ENCODE measurements at places on chromosomes 3 and 15.
A peak's percentile ranks its signal among the peaks of the same experiment; 100 is the strongest.

DNA sequence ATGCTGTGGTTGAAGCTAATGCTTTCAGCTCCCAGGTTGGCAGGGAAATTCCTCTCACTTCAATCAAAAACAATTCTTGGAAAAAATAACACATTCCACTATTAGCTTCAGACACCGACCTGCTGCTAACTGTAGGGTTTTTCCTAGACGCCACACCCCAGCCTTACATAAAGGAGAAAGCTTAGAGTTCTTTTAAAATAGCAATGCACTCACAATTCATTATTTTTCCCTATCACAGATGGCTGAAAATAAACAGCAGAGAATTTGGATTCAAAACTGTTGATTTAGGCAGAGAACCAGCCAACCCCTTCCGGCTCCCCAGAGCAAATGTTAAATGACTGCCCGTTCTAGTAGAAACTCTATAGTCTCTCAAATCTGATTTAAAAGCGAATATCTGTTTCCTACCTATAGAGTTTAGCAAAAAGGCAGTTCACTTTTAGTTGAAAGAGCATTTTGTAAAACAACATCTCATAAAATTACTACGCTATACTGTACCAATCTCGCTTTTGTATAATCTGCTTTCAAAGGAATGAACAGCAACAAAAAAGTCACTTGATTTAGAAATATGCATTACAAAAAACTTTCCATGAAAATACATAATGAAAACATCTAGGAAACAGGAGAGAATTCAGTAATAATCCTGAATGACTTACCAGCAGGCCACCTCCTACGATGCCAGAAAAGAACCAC, 586 bp downstream of the TM4SF1 start:
- peak; percentile 35 for DNase-seq

- DNase-seq: no peak
Measured at GRCh38 chr15:37061996-37062395, 38.4 kb downstream of the MEIS2 start.

DNA sequence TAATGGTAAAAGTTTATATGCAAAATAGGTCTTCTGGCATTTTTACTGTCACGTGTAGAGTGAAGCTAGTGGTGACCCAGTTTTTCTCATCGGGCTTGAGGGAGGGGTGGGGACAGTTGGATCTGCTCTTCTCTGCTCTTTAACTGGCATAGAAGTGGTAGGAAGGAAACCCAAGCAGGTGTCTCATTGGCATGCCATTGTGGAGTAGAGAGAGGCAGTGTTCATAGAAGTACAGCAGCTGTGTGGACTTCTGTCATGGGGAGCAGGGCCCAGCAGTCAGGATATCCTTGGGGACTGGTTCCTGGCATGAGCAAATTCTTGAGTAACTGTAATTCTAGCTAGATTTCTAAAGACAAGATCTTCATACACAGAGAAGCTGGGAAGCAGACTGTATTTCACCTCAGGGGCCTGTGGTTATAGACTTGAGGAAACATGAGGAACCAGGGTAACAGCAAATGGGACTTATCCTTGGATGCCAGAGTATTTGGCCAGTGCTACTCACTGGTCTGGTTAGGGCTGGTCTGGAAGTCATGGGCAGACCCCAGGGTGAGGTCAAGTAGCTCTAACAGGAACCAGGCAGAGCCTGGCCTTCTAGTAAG, 42.9 kb downstream of the CDIN1 start:
- DNase-seq: no peak

GRCh38 chr3:148335612-148336011, 362.1 kb upstream of the AGTR1 start:
- DNase-seq: no peak

DNA sequence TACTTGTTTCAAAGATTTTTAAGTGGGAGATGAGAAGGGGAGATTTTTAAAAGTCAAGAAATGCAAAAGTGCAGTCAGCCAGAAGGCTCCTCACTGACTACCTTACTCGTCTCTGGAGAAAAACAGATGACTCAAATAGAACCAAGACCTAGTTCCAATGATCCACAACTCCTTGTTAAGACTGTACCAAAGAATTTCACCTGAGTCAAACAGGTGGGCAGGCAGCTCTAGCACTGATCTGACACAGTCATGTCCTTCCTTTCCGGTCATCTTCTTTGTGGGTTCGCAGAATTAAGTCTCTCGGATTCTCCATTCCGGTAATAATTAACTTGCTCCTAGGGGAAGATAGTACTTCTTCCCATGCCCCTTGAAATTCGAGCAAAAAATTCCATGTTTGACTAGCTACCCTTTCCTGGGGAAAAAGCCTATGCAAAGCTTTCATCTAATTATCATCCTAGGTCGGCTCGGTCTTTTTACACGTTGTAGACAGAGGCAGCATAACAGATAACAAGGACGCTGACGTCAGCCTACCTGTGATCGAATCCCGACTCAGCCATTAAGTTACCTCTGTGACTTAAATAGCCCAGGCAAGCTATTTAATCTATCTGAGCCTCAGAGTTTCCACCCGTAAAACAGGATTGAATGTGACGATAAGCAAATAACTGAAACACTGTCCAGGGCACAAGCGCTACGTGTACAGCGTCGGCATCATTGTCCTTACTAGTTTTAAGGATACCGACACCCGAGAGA, 758 bp downstream of the SELENOK start:
- DNase-seq: peak; percentile 50

DNA sequence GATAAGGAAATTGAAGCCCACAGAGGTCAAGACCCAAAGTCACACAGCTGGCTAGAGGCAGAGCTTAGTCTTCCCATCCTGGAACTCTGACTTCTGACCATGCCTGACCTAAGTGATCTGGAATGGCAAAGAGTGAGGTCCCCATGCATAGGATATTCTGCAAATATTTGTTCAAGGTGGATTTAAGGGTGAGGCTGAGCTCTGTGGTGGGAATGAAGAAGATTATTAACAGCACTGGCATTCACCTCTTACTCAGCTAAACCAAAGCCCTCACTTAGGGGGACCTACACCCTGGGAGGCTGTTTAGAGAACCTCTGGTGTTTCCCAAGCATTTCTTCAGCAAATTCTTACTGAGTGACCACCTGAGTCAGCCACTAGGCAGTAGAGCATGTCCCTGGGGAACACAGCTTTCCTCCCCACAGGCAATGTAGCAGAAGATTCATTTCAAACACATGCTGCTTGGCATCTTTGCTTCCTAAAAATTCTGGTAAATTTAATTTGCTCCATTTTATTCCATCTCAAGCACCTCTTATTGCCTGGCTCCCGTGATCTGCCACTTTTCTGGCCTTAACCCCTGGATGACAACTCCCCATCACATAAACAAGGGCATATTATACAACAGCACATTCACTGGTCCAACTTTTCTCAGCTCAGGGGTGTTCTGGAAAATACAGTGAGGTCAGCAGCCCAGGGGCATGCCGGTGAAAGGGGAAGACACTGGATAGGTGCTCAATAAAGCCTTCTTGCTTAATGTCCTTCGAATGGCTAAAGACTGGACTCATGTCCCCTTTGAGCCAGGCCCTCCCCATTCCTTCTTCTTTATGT, 176.0 kb downstream of the ABHD5 start:
- no peak for DNase-seq

DNA sequence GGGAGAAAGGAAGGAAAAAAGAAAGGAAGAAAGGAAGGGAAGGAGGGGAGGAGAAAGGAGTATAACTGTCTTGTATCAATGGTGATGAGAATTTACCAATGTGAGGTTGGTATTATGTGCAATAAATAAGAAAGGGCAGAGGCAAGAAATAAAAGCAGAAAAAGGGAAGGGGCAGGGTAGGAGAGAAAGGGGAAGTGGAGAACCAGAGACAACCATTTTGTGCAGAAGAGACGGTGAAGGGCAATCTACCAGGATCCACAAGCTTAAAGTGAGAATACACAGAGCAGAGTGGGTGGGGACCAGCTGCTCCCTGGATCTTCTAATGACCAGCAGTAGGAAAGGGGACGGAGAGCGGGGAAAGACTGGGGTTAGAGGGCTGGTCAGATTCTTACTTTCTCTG, 106.9 kb upstream of the SLCO2A1 start:
- no peak for DNase-seq

GRCh38 chr3:17823816-17824215, 81.4 kb upstream of the TBC1D5 start:
- DNase-seq: no peak

DNA sequence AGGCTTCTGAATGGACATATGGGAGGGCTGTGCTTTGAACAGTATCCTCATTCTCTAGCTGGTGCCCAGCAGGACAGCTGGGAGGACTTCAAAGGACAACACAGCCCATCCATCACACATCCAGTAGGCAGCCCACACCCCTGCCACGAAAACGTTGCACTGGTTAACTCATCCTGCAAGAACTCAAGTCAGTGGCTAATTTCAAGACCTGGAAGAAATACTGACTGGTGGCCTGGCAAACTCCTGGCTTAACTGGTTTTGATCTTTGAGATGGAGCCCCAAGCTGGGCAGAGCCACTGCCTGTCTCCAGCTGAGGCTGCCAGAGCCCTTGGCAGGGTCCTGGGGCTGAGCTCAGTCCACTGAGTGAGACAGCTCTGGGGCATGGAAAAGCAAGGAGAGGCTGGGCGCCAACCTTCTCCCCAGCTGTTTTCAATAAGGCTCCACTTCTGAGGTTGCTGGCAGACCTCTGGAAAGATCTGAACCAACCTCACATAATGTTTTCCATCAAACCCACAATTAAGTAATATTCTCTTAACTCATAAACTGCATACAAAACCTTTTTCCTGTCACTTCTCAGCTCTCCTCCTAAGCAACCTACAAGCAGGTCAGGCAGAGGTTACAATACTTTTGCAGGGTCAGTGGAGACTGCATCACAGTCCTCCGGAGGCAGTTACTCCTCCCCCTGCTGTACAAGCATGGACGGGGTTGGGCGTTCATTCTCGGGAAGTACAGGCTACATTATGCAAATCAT, 110.3 kb downstream of the MYLK start:
- no peak for DNase-seq

GRCh38 chr3:150062492-150062891, 91.8 kb upstream of the PFN2 start:
- DNase-seq: no peak

DNA sequence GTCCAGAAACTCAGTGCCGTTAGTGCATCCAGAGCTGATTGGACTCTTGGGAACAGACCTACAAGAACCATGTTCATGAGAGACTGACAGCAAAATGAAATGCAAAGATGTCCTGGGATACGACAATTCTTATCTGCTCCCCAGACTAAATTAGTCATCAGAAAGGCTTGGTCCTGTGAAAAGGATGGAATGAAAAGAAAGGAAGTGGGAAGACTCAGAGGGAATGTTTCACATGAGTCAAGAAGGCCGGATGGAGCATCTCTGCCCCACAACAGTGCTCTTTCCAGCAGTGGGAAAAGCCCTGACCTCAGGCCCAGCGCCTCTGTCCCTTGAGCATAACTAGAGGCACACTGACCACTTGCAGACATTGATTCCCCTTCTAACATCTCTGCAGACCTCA, 39.3 kb upstream of the UACA start:
- no peak for DNase-seq

- peak; percentile 23 for DNase-seq
Measured at GRCh38 chr15:90716317-90716975, 700 bp upstream of the BLM start.

DNA sequence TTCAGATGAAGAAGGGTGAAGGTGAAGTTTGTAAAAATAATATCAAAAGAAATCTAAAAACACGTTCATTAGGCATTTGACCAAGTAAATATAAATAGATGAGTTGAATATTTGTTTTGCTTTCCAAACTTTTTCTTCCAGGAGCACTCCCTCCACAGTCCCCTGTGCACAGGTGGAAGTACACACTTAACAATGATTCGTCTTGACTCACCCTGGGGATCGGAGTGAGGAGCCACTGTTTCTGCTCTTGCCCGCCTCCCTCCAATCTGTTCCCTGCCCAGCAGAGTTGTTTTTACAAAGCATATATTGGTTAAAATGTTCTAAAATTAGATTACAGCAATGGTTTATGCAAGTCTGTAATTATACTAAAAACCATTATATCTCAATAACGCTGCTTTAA, 175.1 kb downstream of the PTPRG start:
- no peak for DNase-seq

DNA sequence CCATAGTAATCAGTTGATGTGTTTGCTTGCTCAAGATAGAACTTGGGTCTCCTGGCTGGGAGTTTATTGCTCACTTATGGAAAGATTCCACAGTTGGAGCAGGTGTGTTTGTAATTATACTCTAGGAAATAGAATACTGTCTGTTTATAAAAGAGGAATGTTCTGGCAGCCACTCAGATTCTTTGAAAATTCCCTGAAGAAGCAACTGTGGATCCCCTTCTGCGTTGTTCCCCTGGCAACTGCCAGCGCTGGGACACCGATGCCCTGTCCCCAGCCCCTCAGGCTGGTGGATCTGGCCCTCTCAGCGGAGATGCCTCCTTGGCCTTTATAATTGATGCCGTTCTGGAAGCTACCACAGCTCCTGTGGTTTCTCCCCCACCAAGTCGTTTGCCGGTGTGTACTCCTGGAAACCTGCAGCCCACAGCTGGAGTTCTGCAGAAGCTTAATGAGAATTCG, 225.9 kb downstream of the ITPR1 start:
- DNase-seq: no peak

- no peak for DNase-seq
Measured at GRCh38 chr15:24954783-24955530, at the start of the genes SNRPN and SNURF. Gene SNRPN (plus strand): TSS chr15:24954987. CDS start chr15:24974454, 19,467 bp downstream. Gene SNURF (plus strand): TSS chr15:24954987. CDS start chr15:24955049, 62 bp downstream.

- DNase-seq: no peak
Measured at GRCh38 chr15:48494631-48495030, 150.9 kb downstream of the FBN1 start.

GRCh38 chr15:85097250-85097649, 115.6 kb downstream of the PDE8A start:
- no peak for DNase-seq

GRCh38 chr3:58034738-58035523, 26.7 kb downstream of the FLNB start:
- no peak for DNase-seq

- no peak for DNase-seq
Measured at GRCh38 chr15:48388910-48389309, 57.7 kb downstream of the DUT start.

GRCh38 chr3:129486664-129487035, 41.8 kb upstream of the RHO start:
- DNase-seq: no peak

DNA sequence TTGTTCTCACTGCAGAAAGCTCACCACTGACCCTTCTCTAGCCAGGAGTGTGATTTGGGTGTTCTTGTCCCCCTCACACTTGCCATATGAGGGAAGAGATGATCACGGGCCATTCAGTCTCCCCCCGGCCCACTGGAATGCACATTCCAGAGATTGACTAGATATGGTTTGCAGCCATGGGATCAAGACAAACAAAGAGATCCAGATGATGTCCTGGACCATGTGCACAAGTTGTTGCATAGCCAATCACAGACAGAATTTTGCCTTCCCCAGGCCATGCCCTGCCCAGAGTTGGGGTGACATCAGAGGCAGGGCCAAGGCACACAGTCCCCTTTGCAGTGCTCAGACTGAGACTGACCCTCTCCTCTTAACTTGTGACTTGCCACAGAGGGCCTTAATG, 14.8 kb downstream of the MUC13 start:
- DNase-seq: no peak

Measured in RKO (cell line).